Stimulated activated CD4-positive, alpha-beta T cell treated with anti-CD3 and anti-CD28 coated beads, Interleukin-4, amount 100 ng/mL, for 1 hour (primary cell): ENCODE measurements at places on chromosomes 7 and 10.

- DNase-seq: no peak
These were observed 80.2 kb upstream of the GTF2IRD1 start for GRCh38 chr7:74373536-74373935.

DNA sequence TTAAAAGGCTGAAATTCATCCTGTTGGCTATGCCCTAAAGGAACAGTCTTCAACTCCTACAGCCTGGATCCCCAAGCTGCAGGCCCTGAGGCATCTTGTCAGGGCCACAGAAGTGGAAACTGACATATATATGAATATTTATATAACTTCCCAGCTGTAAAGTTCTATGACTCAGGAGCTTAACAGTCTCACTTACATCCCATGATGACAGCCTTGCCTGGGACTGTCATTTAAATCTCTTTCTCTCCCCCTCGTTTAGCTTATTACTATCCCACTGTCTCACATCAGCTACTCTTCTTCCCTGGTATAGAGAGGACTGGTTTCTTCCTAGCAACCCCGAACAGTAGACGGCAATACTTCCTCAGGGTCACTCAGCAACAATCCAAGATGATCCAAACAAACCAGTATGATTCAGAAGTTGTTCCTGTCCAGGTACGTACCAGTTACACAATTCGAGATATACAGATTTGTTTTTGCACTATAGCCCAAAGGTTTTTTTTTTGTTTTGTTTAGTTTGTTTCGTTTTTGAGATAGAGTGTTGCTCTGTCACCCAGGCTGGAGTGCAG lies 22.7 kb downstream of the KIAA1549 start:
- no peak for DNase-seq

- DNase-seq: no peak
These were observed 586.8 kb upstream of the MGMT start for GRCh38 chr10:128880159-128880725.

DNA sequence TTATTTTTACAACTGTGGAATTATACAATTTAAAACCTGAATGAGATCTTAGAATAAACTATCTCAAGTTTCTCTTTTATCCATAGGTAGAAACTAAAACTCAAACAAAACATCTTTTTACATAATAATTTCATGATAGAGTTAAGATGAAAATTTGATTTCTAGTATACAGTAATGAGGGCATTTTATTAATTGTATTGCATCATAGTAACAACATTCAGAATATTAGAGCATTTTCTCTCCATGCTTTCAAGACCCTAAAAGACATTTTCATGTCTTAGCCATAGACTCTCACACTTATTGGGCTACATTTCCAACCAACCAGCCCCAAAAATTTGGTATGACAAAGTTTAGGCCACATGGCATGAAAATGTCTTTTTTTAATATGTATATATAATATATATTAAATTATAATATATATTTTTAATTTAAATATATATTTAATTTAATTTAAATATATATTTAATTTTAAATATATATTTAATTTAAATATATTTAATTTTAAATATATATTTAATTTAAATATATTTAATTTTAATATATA lies 195.7 kb upstream of the STEAP1 start:
- DNase-seq: no peak

GRCh38 chr10:26706206-26706605 lies 8.7 kb downstream of the PDSS1 start:
- no peak for DNase-seq

DNA sequence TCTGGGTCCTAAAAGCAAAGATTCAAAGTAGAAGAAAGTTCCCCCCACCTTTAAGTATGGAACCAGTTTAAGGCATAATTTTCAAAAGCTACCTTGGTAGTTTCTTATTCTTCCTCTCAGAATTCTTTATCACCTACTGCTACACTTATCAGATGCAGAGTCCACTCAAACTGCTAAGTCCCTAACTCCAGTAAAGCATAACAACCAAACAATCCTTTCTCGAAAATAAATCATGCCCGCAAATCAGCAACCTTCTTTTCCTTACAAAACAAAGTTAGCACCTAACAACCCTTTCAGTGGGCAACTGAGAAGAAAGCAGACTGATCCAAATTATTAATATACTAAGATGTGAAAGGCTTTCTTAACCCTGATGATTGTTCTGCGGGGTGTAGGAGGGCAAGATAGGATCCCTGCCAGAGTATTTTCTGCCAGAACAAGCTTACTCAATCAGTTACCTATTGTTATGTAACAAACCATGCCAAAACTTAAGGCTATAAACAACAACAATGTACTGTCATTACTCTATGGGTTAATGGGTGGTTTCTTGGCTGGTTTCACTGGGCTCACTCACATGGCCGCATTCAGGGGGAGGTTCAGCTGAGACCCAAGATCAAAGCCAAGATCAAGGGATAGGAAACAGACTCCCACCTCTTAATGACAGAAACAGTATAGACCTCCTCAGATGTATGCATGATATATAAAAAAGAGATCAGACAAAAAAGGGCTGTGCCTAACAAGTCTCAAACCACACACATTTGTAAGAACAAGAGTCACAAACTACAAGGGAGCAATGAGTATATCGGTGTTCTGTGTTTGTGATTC lies 42.0 kb downstream of the CCDC6 start:
- DNase-seq: peak; percentile 13

DNA sequence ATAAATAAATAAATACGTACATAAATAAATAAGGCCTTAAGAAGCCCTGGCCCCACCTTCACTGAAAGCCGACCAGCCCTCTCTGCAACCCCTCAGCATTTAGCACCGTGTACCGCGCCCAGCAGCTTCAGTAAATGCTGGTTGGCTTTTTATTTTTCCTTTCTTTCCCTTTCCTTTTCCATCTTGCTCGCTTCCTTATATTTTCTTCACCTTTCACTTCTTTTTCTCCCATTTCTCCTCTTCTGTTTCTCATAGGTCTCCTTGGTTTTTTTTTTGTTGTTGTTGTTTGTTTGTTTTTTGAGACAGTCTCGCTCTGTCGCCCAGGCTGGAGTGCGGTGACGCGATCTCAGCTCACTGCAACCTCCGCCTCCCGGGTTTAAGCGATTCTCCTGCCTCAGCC lies 11.2 kb downstream of the ZAN start:
- no peak for DNase-seq

- no peak for DNase-seq
These were observed 47.2 kb upstream of the MSRB2 start for GRCh38 chr10:23048191-23048590.

GRCh38 chr10:98045785-98046389 lies 15.5 kb upstream of the CRTAC1 start:
- peak; percentile 51 for DNase-seq

DNA sequence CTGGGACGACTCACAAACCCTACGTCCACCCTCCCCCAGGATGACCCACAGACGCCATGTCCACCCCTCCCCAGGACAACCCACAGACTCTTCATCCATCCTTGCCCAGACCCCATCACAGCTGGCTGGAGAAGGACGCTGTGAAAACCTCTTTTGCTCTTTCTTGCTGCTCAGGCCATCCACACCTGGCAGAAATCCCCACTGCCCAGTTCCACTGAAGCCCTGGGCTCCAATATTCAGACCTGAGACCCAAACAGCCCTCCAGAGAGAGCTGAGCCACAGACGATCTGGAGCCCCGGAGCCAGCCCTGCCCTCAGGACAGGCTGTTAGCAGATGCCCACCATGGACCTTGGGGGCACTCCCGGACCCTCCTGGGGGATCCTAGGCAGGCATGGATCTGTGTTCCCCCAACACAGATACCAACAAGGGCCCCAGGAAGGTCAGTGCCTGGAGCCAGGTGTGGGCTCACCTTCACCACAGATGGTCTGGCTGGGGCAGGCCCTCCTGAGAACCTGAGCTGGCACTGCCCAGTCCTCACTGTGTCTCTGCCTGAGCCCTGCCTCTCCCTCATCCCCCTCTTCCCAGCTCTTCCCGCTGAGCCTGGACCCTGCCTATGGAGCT lies 226.2 kb downstream of the PTPRN2 start:
- no peak for DNase-seq

GRCh38 chr7:157273208-157274093 lies 63.4 kb upstream of the DNAJB6 start:
- peak; percentile 69 for DNase-seq

DNA sequence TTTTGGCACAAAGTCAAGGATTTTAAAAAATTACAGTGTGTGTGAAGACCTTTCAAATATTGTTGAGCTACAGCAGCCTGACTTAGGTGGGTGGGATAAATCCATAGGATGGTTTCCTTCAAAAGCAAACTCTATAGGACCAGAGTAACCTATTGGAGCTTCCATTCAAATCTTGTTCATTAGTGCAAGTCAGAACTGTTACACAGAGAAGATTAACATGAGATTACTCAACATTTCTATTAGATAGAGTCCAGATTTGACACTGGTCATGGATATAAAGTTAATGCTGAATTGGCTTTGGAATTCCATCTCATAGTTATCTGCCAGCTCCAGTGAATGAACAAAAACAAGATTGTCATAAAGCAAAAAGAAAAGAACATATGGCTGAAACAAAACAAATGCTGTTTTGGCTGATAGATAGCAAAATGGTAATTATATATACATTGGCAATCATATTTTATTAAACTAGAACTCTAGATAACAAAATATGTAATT lies 129.6 kb upstream of the SEMA3A start:
- DNase-seq: no peak

- no peak for DNase-seq
These were observed 34.4 kb downstream of the CSGALNACT2 start for GRCh38 chr10:43172645-43173044.

GRCh38 chr7:51346126-51346525 lies 29.5 kb upstream of the COBL start:
- no peak for DNase-seq
